Stimulated activated CD8-positive, alpha-beta memory T cell treated with anti-CD3 and anti-CD28 coated beads, Interleukin-15, amount 100 ng/mL, for 4 hours (primary cell): ENCODE measurements at places on chromosomes 4 and X.

DNA sequence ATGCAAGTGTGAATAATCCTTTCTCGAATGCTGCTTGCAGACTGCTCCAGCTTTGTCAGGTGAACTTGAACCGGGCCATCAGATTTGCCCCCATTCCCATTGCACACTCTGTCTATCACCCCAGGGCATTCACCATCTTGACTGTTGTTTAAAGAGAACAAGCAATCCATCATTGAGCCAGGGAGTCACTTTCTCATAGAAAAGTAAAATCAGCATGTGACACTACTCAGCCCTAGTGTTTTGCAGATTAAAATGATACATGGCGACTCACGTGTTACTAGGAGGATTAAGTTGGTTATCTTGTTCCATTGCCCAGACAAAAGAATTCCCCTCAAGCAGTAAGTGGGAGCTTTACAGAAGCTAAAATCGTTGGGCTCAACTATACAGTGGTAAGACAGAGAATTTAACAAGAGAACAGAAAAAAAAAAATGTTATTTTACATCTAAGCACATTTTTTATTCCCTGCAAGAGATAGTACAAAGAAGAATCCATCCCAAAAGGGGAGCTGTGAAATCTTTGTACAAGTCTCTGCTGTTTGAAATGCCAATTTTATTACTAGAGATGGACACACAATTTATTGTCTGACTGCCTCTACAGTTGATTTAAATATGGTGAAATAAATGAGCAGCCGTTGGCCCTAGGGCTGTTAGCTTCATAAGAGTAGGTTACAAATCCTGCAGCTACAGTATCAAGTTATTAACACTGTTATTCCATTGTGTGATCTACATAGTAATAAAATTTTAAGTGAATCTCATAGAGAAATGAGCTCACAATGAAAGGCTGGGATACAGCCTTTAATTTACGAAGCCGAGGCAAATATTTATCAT is 67.5 kb downstream of the NEUROG2 start:
- DNase-seq, result no peak

DNA sequence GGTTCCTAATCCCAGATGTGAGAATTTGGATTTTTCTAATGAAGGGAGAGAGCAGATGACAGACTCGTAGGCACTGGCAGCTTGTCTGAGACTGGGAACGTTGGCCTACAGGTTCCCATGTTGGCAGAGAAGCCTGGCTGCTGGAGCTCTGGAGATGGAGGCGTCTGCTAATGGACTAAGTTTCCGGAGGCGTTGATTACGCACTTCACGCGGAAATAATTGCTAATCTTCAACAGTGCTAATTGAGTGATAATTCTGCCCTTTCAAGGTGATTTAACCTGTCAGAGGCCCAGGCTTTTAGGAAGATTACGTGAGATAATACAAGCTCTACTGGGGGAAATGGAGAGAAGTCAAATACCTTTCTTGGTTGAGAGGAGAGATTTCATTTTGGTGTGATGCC is 77.4 kb downstream of the PSAPL1 start:
- DNase-seq, result no peak

DNA sequence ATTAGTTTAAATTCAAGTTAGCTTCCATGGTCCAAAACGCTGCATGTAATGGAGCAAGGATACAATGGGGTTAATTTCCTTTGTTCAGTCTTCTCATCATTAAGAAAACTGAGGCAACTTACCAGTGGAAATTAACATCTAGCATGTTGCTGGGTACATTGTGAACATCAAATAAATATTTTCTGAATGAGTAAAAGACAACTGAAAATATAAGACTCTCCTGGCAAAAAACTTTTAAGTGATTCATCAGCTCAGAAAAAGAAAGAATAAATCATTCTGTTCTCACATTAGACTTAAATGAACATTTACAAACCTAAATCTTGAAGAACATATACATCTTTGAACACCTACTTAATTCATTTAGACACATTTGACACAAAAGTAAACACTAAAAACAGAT is 138.4 kb upstream of the ETNPPL start:
- DNase-seq, result no peak

DNA sequence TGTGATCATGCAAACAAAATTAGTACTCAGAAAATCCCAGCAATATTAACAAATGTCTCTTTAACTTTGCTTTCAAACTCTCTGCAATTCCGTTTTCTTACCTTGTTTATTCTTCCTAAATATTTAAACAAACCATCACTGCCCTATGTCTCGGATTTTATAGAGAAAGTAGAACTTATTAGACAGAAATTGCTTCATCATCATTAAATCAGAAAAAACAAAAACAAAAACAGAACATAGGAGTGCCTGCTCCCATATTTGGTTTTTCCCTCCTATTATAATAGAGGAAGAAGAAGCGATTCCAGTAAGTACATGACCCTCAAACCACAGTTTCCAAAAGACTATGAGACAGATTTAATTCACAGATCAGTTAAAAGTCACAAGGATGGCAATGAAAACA is 1228.0 kb downstream of the RPA4 start:
- DNase-seq, result no peak

DNA sequence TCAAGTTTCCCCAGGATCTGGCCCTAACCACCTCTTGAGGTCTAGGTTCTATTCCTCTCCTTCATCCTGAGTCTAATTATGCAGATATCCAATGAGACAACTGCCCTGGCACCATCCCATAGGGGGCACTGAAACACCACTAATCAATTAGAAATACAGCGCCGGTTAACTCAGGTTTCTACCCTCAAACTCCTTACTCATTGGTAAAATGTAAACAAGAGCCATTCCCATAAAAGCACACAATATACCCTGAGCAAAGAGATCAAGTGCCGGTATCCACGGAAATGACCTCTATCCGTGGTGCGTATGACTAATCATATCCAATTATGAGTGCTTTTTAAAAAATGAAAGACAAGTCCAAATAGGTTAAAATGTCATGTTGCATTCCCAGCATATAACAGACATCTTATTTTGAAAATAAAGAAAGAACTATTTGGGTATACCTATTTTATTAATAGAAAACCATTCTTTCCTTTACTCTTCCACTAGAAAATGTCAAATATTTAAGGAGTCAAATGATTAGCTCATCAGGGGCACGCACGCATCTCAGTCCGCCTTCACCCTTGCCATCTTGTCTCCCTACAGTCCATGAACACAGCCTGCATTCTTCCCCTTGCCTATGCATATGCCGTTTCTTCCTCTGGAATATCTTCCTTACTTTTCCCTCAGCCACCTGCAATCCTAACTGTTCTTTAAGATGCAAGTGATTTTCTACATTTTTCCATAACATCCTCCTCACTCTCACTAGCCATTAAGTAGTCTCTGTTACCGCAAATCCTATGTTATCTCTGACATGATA is 141.1 kb downstream of the MAML3 start:
- DNase-seq, result peak; percentile 4

DNA sequence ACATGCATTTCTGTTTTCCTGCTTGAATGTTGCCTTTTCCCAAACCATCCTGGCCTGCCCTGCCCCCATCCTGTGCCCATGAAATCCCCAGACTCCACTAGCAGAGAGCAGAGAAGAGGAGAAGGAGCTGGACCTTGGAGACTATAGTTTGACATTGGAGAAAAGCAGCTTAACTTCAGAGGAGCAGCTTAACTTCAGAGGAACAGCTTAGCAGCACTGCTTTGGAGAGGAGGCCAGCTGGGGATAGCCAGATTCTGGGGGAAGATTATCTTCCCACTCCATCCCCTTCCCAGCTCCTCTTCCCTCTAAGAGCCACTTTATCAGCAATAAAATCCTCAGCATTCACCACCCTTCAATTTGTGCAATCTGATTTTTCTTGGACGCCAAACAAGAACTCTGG is 443.0 kb downstream of the PCDH10 start:
- DNase-seq, result no peak

- DNase-seq, result no peak
These were observed 15.4 kb downstream of the AFP start for GRCh38 chr4:73451404-73451803.

- DNase-seq, result no peak
These were observed 139.7 kb downstream of the MAML3 start for GRCh38 chr4:140014284-140014683.

DNA sequence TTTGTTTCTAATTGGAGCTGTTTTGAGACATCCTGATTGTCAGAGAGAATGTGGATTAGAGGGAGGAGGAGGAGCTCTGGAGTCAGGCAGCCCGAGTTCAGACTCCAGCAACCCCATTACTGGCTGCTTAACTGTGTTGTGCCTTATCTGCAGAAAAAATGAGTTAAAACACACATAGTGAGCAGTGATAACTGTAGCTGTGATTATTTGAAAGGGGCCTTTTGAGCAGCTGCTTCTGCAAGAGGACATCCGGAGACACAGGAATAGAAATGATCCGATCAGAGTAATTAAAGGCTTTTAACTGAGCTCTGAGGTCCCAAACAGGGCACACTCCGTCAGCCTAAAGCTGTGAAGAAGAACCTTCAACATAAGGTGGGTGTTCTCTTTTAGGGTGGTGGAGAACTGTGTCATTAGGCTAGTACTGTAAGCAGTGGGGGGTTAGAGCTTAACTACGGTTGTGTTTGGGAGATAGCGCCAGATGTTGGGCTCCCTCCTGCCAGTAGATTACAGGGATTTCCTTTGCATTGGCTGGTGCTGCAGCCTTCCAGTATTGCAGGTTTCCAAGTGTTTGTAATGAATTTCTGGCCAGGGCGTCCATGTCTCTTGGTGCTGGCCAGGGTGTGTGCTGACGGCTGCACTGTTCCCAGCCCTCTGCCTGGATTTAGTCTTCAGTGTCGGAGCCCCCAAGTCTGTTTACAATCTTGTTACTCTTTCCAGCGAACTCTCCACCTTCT is 24.3 kb downstream of the ADD1 start:
- DNase-seq, result no peak

- no peak for DNase-seq
These were observed at the start of gene FAT4 for GRCh38 chr4:125314676-125315575. Gene FAT4 (plus strand): TSS chr4:125314955. CDS start chr4:125316412, 1,457 bp downstream.

GRCh38 chr4:42786350-42787078 is 106.0 kb upstream of the GRXCR1 start:
- no peak for DNase-seq

DNA sequence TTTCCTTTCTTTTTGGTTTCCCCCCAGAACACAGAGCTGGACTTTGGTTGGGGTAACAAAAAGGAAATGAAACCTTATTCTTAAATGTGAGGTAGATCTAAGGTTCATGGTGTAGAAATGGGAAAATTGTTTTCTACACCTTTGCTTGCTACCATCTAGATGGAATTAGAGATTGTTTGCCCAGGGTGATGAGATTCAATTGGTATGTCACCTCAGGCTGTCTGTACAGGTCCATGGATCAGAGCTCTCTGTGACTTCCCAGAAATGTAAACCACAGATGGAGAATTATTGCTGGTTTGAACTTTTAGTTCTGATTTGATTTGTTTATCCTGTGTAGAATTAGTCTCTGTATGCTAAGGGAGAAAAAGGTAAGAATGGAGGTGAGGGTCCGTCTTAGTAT is 146.7 kb downstream of the PCDH7 start:
- no peak for DNase-seq
